ENCODE measurements at places on chromosomes 7 and 10. TPM values are rescaled to one million over a fixed set of nuclear protein-coding genes. Genes with fewer than 3 reads are reported as not detected.

DNA sequence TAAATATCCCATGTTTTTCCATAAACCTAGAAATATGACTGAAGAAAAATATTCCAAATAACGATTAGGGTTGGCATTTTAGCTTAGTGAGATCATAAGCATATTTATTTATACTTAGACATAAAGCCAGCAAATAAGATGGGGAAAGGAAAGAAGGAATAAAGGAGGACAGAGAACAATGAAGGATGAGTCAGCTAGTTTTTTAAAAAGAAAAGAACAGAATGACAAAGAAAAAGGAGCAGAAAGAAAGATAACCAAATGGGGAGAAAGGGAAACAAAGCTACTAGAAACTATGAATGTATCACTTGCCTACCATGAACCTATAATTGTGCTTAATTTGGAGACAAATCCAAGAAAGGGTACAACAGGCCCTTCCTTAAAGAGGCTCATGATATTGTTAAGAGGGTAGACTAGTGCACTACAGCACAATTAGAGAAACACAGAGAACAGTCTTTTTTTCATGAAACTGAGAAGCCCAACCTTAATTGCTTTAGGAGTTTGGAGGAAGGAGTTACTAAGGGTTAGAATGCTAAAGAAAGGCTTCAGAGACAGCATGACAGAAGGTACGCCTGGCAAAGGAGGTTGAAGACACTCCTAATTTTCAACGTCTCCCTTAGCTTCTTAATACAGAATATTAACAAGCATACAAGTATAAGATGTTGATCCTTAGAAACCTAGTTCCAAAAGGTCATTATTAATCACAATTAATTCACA is 23.9 kb downstream of the HERPUD2 start:
- DNase-seq: no peak

GRCh38 chr7:105399043-105399725 is 10.5 kb upstream of the SRPK2 start:
- DNase-seq: no peak

- DNase-seq: no peak
These were observed 39.7 kb downstream of the FRMPD2 start for GRCh38 chr10:48234787-48235186.

GRCh38 chr7:105267244-105267643 is 121.5 kb downstream of the SRPK2 start:
- no peak for DNase-seq

DNA sequence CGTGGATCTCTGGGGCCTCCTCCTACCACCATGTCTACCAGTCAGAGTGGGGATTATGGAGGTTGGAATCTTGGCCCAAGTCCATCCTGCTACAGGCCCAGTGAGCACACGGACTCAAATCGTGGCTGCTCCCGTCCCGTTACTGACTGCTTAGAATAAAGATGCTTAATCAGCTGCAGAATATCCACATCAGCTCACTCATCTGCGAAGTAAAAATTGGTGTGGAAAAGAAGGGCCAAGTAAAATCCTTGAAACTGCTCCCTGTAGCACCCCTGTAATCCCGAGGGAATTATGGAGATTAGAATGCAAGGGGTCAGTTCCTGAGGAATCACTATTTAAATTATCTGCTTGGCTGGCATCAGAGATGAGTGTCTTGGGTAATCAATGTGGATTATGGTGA is 13.0 kb upstream of the HTR5A start:
- no peak for DNase-seq

- no peak for DNase-seq
These were observed 29.5 kb downstream of the LYZL2 start for GRCh38 chr10:30600005-30600404.

DNA sequence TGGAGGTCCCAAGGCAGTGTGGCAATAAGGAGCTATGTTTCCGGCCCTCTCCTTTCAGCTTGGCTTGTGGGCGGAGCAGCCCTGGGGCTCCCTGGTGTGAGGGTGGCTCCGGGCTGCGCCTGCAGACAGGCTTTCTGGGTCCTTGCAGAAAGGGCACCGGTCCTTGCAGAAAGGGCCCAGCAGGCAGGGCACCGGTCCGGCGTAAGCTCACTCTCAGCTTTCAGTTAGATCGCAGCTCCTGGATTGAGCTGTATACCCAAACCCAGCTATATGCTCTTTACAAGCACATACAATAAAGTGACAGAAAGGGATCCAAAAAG is 293.8 kb upstream of the SHH start:
- no peak for DNase-seq

DNA sequence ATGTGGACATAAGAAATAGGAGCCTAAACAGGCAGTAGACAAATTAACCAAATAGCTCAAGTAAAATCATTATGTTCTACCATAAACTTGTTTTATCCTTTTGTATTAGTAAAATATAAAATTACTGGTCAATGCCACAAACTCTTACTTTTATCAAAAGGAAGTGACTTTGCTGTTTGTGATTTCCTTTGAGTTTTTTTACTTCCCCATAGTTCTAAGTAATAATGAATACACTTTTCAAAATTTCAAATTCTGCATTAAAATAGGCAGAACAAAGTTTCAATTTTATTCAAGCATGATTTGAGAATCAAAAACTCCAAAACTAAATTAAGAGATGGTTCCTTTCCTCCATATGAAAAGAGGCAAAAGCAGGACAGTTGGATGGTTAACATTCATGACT is 139.7 kb upstream of the ABCB5 start:
- DNase-seq: no peak

GRCh38 chr10:99975942-99976809 is 33.6 kb downstream of the DNMBP start:
- peak; percentile 16 for DNase-seq

DNA sequence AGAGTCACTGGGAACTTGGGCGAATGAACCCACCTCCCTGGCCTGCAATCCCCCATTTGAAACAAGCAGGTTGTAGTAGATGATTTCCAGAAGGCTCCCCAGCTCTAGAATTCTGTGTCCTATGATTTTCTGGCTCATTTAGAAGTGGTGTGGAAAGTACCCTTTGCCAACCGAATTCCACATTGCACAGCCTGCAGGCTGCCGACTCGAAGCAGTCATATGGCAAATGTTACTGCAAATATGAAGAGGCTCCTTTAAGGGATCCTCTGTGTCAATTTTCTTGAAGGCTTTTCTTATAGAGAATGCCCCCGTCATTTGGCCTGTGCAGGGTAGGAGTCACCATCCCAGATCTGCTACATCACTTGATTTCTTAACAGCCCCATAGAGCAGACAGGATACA is 5.6 kb downstream of the PODXL start:
- no peak for DNase-seq

DNA sequence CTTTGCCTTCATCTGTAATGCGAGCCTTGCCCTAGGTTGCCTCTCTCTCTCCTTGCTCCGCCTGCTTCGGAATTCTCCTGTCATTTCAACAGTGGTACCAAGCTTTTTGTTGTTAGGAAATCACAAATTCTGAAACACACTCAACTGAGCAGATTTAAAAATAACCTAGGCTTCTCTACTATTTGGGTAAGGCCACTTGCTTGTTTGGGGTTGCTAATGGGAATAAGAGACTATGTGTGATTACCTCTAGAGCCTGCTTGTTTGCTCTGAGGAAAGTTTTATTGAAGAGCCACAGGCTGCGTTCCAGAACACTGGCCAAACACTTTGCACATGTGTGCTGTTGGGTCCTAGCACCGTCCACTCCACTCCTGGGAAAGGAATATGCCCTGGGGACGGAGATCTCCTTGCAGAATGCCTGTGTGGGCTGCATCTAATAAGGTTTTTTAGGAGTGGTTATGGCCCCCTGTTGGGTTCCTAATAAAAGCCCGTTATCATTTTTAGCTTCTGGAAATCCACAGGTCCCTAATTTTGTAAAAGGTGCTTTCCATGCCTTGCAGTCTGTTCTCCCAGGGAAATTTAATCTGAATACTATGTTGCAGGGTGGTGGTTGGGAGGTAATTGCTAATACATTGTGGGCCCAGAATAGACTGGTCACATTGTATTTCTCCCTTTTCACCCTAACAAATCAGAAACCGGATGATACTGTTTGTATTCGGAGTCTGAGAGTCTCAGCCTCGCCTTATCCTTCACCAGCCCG is 68.7 kb upstream of the KLF6 start:
- DNase-seq: no peak

GRCh38 chr10:118139321-118139720 is 92.6 kb upstream of the RAB11FIP2 start:
- no peak for DNase-seq

GRCh38 chr10:130109796-130110245 is 809 bp downstream of the C10orf143 start:
- DNase-seq: peak; percentile 78

DNA sequence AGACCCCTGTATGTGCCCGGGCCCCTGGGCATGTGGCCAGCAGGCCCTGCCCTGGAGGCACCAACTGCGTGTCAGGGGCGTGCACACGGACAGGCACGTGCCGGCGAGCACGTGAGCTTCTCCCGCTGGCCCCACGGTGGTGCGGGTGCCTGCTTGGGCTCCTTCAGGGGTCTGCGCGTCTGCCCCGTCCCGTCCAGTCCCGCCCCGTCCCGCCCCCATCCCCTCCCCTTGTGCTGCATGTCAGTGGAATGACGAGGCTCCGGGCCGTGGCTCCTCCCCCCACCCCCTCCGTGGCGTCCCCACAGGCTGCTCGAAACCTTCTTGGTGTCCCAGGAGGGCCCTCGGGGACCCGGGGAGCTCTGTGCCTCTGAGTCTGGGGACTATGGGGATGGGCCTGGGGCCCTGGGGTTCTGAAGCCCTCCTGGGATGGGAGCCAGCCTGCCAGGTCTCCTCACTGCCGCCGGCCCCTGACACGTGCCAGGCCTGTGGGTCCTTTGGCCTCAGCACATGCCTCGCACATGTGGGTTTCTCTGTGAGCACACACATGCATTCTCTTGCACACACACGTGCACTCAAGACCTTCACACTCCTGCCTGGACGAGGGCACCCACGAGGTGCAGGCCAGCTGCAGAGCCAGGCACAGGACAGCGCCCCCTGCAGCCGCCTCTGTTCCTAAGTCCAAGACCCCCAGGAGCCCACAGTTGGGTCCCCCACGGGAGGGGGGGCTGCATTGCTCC is 27.5 kb upstream of the AMZ1 start:
- no peak for DNase-seq

DNA sequence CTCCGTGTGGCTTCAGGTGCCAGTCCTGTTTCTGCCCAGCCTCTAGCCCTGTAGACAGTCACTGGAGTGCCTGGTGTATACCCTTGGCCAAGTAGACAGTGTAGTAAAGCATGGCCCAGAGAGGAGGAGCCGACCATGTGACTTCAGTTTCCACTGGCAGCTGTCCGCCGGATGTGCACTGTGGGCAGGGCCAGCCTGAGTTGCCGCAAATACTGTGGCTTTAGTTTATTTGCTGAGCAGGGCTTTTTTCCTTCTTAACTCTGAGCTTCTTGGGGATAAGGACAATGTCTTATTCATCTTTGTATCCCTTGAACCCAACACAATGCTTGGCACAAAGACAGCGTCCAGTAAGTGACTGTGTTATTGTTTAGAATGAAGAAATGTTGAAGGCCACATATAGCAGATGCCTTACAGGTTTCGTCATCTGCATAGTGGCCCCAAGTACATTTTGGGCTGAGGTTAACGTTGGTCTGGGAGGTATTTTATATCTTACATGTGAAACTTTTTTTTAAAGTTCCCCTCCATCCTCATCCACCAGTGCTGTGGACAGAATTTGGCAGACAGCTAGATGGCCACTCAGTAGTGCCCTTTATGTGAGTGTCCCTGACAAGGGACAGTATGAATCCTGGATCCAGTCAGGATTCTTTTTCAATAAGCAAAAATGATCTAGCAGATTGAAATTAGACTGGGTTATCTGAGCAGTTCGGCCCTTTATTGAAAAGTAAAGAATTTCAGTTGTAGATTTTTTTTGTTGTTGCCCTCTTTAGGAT is 40.6 kb downstream of the CYP17A1 start:
- no peak for DNase-seq

DNA sequence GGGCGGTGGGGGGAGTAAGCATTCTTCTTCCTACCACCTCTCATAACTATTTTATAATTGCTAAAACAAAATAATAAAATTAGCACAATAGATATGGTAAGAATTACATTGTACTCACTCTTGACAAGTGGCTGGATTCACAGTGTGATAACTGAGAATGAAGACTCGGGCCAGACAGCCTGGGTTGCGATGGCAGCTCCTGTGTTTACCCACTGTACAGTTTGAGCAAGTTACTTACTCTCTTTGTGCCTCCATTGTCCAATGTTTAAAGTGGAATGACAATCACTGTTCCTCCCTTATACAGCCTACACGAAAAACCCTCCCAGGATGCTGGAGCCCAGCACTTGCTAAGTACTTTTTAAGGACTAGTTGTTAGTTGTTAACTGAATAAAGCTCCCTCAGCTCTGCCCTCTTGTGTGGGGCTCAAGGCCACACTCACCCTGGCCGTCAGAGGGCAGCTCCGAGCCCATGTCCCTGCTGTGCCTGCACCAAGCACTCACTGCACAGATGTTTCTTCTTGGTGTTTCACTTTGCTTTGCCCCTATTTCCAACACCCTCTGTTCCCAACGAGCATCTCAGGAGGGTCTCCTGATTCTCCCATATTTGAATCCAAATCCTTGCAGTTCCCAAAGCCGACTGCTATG is 56.4 kb upstream of the NPS start:
- DNase-seq: peak; percentile 44

- DNase-seq: no peak
These were observed 77.6 kb downstream of the VWC2 start for GRCh38 chr7:49850921-49851613.

GRCh38 chr7:20381406-20382034 is 50.8 kb downstream of the ITGB8 start:
- no peak for DNase-seq

- no peak for DNase-seq
These were observed 90.0 kb upstream of the SEMA3C start for GRCh38 chr7:81008901-81009300.

- DNase-seq: no peak
These were observed 78.3 kb downstream of the GRK5 start for GRCh38 chr10:119285495-119286267.

GRCh38 chr10:88104223-88104622 is 240.8 kb downstream of the PTEN start:
- no peak for DNase-seq

- DNase-seq: no peak
These were observed 231.2 kb upstream of the KCND2 start for GRCh38 chr7:120041798-120042197.

DNA sequence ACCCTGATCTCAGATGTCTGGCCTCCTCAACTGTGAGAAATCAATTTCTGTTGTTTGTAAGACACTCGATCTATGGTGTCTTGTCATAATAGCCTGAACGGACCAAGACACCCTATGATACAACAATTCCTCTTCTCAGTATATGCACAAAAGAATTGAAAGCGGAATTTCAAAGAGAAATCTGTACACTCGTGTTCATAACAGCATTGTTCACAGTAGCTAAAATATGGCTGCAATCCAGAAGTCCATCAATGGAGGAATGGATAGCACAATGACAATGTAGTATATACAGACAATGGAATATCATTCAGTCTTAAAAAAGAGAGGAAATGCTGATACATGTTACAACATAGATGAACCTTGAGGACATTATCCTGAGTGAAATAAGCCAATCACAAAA is 354.6 kb downstream of the SFMBT2 start:
- no peak for DNase-seq

MALRD1 gene
- not detected for total RNA-seq

FGL2 gene
- total RNA-seq: 0.66 TPM

C10orf62 gene
- total RNA-seq: 0.12 TPM

GRID1 gene
- total RNA-seq: 0.05 TPM

TMEM178B gene
- total RNA-seq: 10.9 TPM

GATA3 gene
- 0.12 TPM for total RNA-seq

ASB10 gene
- total RNA-seq: not detected

NPY gene
- total RNA-seq: not detected
